Stimulated activated CD8-positive, alpha-beta memory T cell treated with anti-CD3 and anti-CD28 coated beads, Interleukin-2, amount 100 ng/mL, for 1 hour (primary cell): ENCODE measurements at places on chromosomes 4 and X.

DNA sequence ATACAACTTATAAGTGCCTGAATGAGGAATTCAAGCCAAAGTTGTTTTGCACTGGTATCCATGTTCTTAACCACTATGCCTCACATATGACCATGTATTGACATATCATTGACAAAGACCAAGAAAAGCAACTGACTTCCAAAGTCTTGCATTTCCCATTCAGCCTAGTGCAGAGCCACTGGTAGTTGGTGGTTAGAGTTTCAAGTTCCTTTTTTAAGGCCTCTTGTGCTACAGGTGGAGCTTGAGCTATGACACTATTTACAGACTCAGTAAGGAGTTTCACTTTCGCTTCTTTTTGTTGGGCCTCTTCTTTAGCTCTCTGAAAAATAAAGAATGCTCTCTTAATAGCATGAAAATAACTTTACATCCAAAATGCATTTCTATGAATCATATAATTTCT lies 763.0 kb downstream of the DMD start:
- DNase-seq = no peak

DNA sequence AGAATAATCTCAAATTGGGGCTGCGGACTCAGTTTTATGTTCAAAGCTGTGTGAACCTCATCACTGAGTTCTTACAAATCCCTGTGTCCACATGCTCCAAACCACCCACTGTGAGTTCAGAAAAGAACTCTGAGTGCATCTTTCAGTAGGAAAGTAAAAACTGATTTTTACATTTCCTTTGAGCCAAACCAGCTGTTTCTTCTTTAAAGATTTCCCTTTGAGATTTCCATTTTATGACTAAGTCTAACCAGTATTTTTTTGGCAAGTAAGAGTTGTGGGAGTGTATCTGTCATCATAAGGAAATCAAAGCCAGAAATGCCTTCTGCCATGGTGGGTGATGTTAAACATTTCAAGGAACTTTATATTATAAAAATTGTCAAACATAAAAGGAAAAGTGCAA lies 100.0 kb downstream of the TET2 start:
- DNase-seq = no peak

DNA sequence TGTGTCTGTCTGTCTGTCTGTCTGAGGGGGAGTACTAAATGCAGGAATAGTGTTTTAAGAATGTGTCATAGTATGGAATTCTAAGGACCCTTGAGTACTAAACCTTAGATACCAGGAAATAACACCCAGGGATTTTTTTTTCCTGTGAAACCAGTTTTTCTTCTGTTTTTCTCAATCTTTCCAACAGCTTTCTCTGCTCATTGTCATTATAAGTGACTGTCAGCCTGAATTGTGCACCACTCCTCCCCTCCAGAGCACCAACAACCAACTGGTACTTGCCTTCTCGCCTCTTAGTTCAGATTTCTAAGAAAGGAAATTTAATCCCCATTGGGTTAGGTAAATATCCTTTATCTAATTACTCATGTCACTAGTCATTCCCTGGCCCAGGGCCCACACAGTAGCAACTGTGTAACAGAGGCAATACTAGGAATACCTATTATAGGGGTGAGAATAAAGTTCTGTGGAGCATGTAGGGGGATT lies 320.6 kb downstream of the ADGRL3 start:
- DNase-seq = no peak

GRCh38 chr4:38278255-38278654 lies 318.1 kb downstream of the PTTG2 start:
- no peak for DNase-seq

- no peak for DNase-seq
Observed at GRCh38 chr4:108044951-108045686, 55.4 kb downstream of the HADH start.

GRCh38 chr4:187019896-187020295 lies 296.2 kb upstream of the FAT1 start:
- no peak for DNase-seq

- no peak for DNase-seq
Observed at GRCh38 chr4:24000470-24000831, 110.6 kb upstream of the PPARGC1A start.

- DNase-seq = no peak
Observed at GRCh38 chr4:132572210-132572609, 576.9 kb upstream of the PCDH10 start.

GRCh38 chrX:8138252-8138651 lies 32.8 kb downstream of the VCX2 start:
- DNase-seq = no peak

- DNase-seq = no peak
Observed at GRCh38 chrX:153864561-153865320, 21.2 kb downstream of the L1CAM start.

GRCh38 chr4:89204624-89205023 lies 93.3 kb downstream of the TIGD2 start:
- no peak for DNase-seq

GRCh38 chr4:5478169-5478568 lies 230.2 kb downstream of the EVC2 start:
- no peak for DNase-seq

DNA sequence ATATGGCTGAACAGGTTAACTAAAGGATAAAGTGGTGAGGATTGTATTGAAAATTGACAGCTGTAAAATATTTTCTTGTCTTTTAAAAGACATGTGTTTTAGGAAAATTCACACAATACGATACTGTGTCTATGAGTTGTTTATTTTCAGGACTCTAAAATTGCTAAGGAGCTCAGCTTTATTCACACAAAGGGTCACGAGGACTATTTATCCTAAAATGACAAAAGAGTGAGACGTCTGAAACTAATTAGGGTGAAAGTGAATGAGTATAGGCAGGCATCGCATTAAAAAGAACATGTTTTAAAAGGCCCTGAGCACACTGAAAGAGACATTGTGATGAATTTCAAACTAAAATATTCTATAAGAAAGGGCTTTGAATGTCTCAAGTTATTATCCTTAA lies 304.7 kb downstream of the SH2D1A start:
- DNase-seq = no peak

DNA sequence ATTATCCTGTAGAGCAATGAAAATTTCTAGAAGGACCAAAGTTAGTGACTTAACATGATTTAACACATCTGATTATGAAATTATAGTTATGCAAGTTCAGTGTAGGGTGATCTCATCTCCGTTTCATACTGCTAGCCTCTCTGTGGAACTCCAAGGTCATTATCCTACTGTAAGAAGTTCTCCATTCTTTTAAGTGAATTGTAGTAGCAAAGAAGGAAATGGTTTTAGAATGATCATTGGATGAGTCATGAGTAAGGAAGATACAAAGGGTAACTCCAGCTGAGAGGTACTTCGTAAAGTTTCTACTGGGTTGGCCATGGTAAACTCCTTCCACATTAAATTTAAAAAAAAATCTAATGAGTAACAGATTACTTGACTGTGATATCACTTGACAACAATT lies 215.0 kb upstream of the GIMD1 start:
- DNase-seq = no peak

DNA sequence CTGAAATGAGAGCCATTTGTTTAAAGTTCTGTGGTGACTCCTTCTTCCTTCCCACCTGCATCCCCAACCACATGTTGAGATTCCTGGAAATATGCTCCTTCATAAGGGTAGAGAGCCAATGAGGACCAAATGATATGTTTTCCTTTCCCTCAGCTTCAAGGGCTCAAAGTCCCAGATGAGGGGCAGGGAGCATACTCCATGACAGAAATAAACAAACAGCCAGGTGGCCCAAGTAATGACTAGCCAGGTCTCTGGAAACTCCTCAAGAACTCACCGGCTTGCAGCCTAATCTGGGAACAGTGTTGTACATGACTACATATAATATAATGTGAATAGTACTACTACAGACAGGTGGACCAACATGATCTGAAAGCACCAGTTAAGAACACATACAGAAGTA lies 392.3 kb downstream of the PACRGL start:
- no peak for DNase-seq

GRCh38 chr4:69196209-69196965 lies 18.2 kb downstream of the UGT2B11 start:
- no peak for DNase-seq

DNA sequence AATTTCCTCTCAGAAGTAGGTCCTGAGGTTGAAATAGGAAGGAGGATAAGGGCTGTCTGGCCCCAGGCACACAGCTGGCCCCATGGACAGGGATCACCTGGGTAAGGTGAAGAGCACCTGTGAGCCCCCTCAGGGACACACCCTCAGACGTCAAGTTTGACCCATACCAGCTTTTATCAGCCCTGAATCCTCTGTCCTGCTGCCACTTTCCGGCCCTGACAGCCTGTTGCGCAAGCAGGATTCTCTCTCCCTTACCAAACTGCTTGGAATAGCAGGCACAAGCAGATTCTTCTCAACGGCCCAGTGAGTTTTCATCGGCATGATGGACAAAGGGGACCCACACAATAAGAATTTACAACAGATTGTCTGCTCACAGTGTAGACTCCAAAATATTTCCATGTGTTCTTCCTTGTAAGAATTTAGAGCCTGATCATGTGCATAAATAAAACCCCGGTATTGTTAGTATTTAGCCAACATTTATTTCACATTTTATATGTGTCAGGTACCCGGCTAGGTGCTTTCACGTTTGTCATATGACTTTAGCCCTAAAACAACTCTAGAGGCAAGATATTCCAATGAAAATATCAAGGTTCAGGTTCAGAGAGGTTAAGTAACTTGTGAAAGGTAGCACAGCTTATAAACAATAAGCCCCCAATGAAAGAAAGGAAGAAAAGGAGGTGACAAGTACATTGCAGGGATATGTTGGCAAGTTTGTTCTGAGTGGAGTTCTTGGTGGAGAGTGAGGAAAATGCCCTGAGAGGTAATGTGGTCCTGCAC lies 107.2 kb upstream of the KIT start:
- DNase-seq = no peak

DNA sequence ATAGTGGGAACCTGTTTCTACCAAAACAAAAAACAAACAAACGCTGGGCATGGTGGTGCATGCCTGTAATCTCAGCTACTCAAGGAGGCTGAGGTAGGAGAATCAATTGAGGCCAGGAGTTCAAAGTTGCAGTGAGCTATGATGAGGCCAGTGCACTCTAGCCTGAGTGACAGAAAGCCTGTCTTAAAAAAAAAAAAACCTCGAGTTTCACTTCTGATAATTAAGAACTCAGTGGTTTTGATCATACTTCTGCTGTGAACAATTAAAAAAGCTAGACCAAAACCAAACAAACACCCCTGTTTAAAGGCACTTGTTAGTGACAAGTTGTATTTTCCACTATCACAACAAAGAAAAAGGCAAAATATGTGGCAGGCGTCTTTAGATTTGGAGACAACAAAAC lies 15.0 kb upstream of the UBE2D3 start:
- DNase-seq = no peak

DNA sequence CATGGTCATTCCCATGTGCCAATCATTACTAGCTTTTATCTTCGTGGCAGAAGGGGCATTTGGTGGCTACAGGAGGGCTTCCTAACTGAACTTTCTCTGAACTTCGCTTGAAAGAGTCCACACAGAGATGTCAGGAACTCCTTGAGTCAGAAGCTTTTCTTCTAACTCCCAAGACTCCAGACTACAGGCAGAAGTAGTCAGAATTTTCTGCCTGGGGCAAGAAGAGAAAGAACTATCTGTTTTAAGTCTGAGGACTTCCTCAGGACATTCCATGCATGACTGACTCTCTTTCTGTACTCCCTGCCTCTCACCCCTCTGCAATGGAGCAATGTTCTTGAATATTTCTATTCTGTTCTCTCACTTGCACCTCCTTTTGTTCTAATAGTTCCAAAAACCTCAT lies 170.5 kb upstream of the TBC1D9 start:
- no peak for DNase-seq

DNA sequence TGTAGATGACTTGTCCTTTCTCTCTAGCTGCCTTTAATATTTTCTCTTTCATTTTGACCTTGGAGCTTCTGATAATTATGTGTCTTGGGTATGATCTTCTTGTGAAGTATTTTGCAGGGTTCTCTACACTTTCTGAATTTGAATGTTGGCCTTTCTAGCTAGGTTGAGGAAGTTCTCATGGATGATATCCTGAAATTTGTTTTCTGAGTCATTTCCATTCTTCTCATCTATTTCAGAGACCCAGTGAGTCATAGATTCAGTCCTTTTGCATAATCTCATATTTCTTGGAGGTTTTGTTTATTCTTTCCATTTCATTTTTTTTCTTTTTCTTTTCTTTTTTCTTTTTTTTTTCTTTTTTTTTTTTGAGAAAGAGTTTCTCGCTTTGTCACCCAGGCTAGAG lies 585.7 kb upstream of the PABPC4L start:
- DNase-seq = no peak

DNA sequence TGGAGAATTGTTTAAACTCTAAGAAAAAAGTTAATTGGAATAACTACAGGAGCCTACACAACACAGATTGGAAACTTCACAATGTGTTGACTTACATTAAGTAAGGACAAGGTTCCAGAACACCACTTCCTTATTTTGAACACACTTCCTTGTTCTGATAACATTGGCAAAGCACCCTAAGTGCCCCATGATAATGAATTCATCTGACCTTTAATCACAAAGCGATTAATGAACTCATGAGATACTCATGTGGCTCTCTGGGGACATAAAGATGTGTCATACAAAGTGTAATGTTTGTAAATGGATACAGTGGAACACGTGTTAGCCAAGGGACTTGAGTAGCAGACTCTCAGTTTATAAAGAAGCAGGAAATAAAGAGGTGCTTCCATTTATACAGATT lies 69.0 kb upstream of the ATOH1 start:
- DNase-seq = no peak

DNA sequence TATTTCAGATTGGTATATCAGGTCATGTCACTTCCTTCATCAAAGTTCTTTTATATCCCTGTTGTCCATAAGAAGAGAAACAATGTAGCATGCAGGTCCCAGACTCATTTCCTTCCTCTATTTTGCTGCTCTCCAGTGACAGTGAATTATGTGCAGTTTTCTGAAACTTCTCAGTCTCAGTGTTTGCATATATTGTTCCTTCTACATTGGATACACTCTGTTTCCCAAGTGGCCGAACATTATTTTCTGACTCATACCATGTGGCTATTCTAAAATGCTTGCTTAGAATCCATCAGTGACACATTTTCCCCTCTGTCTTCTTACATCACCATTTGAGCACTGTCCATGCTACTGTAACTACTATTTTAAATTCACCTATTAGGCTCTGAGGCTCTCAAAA lies 305.7 kb downstream of the PDHA2 start:
- no peak for DNase-seq
